ENCODE measurements at places on chromosomes 11 and 22. TPM values are rescaled to one million over a fixed set of nuclear protein-coding genes. Genes with fewer than 3 reads are reported as not detected.

- DNase-seq, result no peak
These were observed 1.4 kb upstream of the TPP1 start for GRCh38 chr11:6620636-6621035.

DNA sequence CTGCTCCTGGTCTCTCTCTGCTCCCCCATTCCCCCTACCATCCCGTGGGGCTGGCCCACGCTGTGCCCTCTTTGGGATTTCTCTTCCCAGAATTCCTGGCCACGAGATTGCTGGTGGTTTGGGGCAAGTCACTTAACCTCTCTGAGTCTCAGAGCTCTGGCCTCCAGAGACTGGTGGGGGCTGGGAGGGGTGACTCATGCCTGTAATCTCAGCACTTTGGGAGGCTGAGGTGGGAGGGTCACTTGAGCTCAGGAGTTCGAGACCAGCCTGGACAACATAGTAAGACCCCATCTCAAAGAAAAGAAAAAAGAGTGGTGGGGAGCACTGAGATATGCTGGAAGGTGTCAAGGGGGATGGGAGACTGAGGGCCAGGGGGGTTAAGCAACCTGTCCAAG, 18.3 kb downstream of the OTUB1 start:
- DNase-seq, result peak; percentile 47

Gene SCGB1C1
- not detected for total RNA-seq

- no peak for DNase-seq
These were observed 386.6 kb downstream of the BUD13 start for GRCh38 chr11:116386118-116386699.

GRCh38 chr22:47484960-47485569, 722.6 kb downstream of the TBC1D22A start:
- no peak for DNase-seq

GRCh38 chr22:47333625-47334024, 571.2 kb downstream of the TBC1D22A start:
- peak; percentile 80 for DNase-seq

Gene OR10D3
- total RNA-seq, result not detected

- no peak for DNase-seq
These were observed 215 bp downstream of the ZNRF3 start for GRCh38 chr22:28883657-28883916.

DNA sequence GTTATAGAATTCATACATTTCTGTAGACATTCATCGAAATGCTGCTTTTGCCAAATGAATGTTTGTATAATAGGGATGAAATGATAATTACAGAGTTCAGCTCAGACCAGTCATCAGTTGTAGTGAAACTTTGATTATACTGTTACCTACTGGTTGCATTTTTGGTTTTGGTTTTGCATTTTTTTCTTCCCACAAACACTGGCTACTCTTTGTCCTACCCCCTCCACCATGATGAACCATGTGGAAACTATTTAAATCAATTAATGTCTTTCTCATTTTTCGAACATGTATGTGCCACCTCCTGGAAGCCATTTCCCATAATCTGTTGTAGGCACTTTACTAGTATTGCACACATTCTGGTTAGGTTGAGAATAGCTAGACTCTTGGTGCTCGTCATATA, 75.3 kb upstream of the MTNR1B start:
- DNase-seq, result peak; percentile 42

Gene OR4A15
- not detected for total RNA-seq

- peak; percentile 6 for DNase-seq
These were observed 1628.6 kb upstream of the RAG2 start for GRCh38 chr11:38226684-38227083.

DNA sequence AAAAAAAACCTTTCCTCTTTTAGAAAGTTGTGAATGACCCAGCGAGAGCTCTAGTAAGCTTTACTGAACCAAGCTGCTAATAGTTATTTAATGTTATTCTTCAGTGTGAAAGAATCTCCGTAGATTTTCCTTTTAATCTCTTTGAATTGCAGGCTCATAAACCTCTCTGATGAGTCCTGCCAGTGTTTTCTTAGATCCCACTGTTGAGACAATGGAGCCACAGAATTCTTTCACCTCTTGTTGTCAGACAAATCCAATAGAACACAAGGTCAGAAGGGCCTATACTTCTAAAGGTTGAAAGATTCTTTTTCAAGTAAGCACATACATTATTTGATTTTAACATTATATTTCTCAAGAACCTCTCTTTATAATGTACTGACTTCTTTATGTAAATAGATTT, 52.2 kb downstream of the DNAJC24 start:
- no peak for DNase-seq

Gene CARD18
- total RNA-seq, result not detected

DNA sequence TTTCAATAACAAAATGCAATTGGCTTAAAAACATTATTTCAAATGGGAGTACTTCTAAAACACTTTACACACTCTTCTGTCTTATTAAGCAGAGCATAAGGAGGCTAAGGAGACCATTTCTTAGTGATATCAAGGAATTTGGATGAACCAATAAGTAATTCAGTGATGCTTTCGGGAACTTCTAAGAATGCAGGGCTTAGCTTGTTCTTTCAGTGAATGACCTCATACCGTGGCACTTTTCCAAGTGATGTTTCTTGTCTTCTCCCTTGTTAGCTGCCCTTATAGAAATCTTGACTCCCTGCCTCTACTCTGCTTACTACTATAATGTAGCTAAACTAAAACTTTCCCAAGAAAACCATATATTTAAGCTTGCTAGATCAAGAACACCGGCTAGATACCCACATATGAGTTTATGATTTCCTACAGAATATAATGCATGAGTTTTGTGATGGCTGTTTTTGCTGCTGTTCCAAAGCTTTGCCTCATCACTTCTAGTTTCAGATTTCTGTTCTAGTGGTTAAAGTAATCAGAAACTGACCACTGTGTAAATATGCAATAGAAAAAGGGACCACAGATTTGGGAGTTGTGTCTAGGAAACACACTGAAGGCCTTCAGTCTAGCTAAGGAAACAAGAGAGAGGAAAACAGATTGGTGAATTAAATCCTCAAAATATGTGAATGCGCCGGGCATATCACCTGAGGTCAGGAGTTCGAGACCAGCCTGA, 37.5 kb upstream of the STK33 start:
- DNase-seq, result peak; percentile 44

- no peak for DNase-seq
These were observed 30.8 kb upstream of the WNT11 start for GRCh38 chr11:76237000-76237649.

Gene ZP1
- not detected for total RNA-seq

- DNase-seq, result no peak
These were observed 360.2 kb downstream of the CADM1 start for GRCh38 chr11:115144014-115144413.

- no peak for DNase-seq
These were observed 7.7 kb upstream of the APLP2 start for GRCh38 chr11:130062026-130062425.

GRCh38 chr11:76791861-76792260, 8.7 kb downstream of the TSKU start:
- peak; percentile 73 for DNase-seq

GRCh38 chr11:69328231-69328630, 34.3 kb downstream of the MYEOV start:
- no peak for DNase-seq

Gene EFCAB6
- total RNA-seq, result 0.54 TPM

GRCh38 chr22:24968066-24968561, 15.6 kb downstream of the KIAA1671 start:
- peak; percentile 93 for DNase-seq

- DNase-seq, result peak; percentile 42
These were observed 642.6 kb upstream of the CCDC179 start for GRCh38 chr11:23502826-23503225.

GRCh38 chr11:129115652-129116586, 76.2 kb downstream of the ARHGAP32 start:
- DNase-seq, result peak; percentile 66

Gene LRRC74B
- total RNA-seq, result not detected

Gene CARD16
- total RNA-seq, result 23.4 TPM

GRCh38 chr11:119085437-119085847, 761 bp downstream of the HMBS start:
- DNase-seq, result no peak

Gene GGTLC2
- not detected for total RNA-seq

DNA sequence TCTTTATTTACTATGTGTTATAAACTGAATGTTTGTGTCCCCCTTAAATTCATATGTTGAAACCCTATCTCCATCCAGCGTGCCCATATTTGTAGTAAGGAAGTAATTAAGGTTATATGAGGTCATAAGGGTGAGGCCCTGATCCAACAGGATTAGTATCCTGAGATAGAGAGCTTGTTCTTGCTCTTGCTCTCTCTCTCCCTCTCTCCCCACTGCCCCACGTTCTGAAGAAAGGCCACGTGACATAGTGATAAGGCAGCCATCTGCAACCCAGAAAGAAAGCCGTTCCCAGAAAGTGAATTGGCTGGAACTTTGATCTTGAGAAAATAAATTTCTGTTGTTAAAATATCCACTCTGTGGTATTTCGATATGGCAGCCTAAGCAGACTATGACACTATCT, 212.5 kb downstream of the SWAP70 start:
- DNase-seq, result no peak

GRCh38 chr11:64453466-64453865, 94.5 kb downstream of the RPS6KA4 start:
- DNase-seq, result no peak

DNA sequence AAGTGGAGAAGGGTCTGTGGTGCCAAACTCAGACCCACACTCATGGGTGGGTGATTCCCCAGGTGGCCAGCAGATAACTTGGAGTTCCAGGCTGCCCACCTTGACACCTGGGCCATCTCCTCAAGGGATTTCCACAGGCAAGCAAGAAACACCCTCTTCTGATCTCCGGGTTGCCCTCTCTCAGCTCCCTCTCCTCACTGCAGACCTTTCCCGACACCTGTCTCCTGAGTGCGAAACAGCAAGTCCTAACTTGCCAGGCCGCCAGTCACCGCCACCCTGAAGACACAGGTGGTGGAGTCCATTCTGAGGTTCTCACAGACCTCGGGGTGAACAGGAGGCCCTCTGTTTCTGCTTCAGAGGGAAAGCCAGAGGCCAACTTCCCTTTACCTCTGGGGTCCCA, 16.6 kb downstream of the GALNT18 start:
- DNase-seq, result no peak

DNA sequence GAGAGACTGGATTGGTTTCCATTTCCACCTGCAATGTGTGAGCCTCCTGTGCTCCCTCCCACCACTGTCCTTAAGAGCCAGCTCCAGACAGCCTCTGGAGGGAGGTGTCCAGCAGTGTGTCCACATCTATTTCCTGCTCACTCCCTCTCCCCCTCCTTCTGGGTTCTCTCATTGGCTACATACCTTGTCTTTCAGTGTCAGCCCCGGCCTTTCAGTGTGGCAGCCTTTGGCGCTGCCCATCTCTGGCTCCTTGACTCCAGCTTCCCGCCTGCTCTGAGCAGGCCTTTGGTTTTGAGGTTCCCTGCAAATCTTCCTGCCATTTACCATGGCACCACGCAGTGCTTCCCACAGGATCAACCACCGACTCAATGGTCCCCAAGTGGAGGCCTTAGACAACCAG, 19.0 kb upstream of the PTPRJ start:
- peak; percentile 60 for DNase-seq

Gene SOX6
- 0.02 TPM for total RNA-seq

Gene VSIG10L2
- total RNA-seq, result not detected

Gene ABCC8
- total RNA-seq, result not detected

Gene KREMEN1
- total RNA-seq, result 3.7 TPM

- no peak for DNase-seq
These were observed 43.4 kb downstream of the OTOG start for GRCh38 chr11:17590463-17590862.
